ENCODE measurements at places on chromosomes 5 and 9.

- no peak for DNase-seq
Measured at GRCh38 chr9:113774963-113775362, 101.1 kb upstream of the ZNF618 start.

DNA sequence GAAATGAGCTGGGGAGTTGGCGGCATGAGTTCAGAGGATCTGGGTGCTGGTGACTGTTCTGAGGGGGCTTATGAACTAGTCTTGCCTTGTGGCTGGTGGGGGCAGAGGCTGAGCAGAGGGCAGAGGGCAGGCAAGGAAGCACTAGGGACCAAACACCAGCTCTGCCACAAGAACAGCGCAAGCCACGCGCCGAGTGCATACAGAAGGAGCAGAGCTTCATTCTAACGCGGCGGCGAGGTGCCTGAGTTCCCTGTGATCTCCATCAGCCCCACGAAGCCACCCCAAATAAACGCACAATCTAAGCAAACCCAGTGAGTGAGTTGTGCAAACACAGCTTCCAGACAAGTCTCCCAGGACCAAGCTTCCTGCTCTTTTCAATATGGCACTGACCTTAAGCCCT lies 110.6 kb upstream of the ALDH1B1 start:
- no peak for DNase-seq

- no peak for DNase-seq
Measured at GRCh38 chr9:2082772-2083171, 67.6 kb downstream of the SMARCA2 start.

GRCh38 chr5:102801371-102801770 lies 46.3 kb downstream of the PAM start:
- peak; percentile 27 for DNase-seq

DNA sequence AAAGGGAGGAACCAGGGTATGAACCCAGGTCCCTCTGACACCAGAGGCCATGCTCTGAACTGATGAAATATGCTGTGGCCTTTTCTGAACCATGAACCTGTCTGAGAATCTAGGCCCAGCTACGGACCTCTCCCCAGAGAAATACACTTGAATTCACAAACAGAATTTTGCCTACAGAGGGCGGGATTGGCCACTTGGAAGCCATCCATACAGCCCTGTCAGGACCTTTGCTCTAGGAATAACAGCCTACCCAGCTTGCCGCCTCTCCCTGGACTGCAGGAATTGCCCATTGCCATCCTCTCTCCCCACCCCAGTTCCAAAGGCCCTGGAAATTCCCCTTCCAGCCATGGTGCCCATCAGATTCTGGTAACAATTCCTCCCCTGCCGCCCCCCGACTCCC lies 26.6 kb downstream of the MORN5 start:
- no peak for DNase-seq

DNA sequence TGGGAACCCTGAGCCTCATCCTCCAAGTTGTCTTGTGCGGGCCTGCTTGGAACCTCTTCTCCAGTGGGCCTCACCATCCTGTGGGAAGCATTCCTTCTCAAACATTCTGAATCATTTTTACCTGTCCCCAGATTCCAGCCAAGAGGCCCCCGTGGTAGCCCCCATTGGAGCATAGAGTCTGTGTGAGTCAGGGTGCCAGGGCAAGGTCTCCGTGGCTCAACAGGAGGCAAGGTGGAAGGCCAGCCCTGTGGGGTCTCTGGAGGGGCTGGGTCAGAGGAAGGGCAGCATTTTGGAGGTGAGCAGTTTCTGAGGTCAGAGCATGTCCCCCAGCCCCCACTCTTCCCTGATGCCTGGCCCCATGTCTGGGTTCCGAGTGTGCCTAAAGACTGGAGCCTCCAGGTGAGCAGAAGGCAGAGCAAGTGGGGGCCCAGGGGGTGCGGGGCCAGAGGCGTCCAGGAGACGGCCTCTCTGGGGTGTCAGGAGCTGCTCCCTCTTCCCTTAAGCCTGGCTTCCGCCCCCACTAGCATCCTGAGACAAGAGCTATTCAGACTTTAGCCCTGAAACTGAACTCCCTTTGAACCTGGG lies 2.1 kb downstream of the CACNA1B start:
- no peak for DNase-seq

DNA sequence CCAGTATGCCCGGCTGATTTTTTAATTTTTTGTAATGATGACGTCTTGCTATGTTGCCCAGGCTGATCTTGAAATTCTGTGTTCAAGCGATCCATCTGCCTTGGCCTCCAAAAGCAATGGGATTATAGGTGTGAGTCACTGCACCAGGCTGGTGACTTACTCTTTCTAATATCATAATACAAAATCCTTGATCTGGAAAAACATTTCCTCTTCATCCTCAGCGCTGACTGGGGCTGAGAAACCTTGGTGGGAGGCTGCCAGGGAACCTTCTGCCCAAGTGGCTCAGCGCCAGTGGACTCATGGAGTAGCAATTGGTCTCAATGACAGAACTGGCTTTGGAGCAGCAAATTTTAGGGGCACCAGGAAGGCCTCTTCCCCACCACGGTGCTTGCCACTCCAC lies 17.5 kb upstream of the SEMA4D start:
- no peak for DNase-seq

- DNase-seq: no peak
Measured at GRCh38 chr9:106878934-106879333, 16.0 kb downstream of the ZNF462 start.

- DNase-seq: no peak
Measured at GRCh38 chr9:68678430-68678829, 26.6 kb upstream of the PIP5K1B start.

GRCh38 chr9:19975499-19975898 lies 186.7 kb upstream of the SLC24A2 start:
- DNase-seq: no peak

- no peak for DNase-seq
Measured at GRCh38 chr5:92594031-92594430, 987.0 kb downstream of the NR2F1-AS1 start.

- no peak for DNase-seq
Measured at GRCh38 chr9:124522121-124523098, 15.2 kb upstream of the NR5A1 start.

- DNase-seq: no peak
Measured at GRCh38 chr9:88653406-88653805, 118.4 kb downstream of the NXNL2 start.

DNA sequence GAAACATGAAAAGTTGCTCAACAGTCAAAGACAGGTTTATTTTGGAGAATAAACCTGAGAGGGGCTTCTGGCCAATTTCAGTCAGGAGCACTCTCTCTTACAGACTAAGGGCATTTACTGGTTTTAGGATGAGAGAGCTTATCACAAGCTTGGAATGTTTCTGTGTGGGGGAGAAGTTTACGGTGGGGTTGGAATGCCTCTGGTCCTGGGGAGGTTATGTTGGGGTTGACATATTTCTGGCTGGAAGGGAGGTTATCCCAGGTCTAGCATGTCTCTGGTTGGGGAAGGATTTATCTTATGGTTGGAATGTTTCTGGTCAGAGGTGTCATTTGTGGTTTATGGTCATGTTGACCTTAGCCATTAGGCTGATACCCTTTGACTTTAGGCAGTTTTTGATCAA lies 1867.3 kb downstream of the EFNA5 start:
- DNase-seq: no peak
